ENCODE measurements at places on chromosomes 6 and 20.

DNA sequence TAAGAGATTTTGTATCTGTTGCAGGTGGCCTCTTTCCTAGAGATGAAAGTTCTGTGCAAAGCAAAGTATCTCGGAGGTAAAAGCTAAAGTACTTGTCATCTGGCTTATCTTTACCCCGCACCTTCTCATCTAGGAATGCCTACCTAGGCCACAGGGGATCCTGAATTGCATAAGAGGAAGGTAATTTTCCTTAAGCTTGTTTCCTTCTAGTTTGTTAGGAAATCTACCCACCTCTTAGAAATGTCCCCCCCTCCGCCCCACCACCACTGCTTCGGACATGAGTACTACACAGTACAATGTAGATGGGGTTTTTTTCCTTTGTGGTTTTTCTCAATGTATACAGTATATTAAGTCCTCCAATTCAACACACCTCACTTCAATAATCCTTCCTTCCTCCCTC, 21.5 kb downstream of the FOXC1 start:
- no peak overlapping the region for H3K4me3 ChIP-seq
- H3K36me3 ChIP-seq: no peaks in the 10 kb centered on the region
- no peak overlapping the region for H3K27ac ChIP-seq
- peaks cover 24% of the 10 kb centered on the region for H3K27me3 ChIP-seq
- DNase-seq: no peak
- no peaks in the 10 kb centered on the region for H3K4me1 ChIP-seq

GRCh38 chr6:44558832-44559251, 171.3 kb downstream of the CDC5L start:
- H3K27me3 ChIP-seq: peaks cover 25% of the 10 kb centered on the region
- H3K27ac ChIP-seq: no peak overlapping the region
- DNase-seq: no peak
- H3K36me3 ChIP-seq: no peaks in the 10 kb centered on the region

DNA sequence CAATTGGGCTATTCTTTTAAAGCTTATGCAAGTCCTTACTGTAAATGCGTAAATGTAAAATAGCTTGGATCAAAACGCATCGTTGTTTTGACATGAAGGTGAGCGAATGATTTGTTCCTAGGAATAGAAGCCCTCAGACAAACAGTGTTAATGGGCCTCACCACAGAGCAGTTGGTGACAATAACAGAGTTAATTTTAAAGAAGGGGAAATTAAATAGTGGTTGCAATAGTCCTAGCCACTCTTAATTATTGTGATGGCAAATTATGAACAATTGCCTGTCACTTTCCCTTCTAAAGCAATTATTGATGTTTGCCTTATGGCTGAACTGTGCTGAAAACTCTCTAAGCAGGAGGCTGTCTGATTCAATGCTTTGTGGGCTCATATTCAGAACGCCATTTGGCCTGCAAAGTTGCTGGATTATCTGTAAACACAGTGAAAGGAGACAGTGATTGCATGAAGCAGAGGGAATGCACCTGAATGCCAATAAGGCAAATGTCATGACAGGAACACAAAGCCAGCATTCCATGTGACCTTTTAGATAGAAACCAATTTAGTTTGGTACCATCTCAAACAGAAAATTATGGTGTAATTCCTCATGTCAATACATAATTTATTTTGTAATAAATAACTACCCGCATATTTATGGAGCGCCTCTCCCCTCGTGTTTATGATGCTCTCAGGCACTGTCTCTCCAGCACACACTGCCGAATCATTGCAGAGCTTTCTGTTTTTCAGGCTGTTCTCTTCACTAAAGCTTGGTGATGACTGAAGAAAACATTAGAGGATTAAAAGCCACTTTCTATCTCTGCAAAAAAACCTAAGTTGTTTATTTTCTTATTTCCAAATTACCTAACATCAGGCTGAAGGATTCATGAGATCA, 387.5 kb downstream of the HACE1 start:
- peaks cover 2% of the 10 kb centered on the region for H3K27me3 ChIP-seq
- H3K36me3 ChIP-seq: no peaks in the 10 kb centered on the region
- H3K4me3 ChIP-seq: no peak overlapping the region
- H3K4me1 ChIP-seq: no peaks in the 10 kb centered on the region

DNA sequence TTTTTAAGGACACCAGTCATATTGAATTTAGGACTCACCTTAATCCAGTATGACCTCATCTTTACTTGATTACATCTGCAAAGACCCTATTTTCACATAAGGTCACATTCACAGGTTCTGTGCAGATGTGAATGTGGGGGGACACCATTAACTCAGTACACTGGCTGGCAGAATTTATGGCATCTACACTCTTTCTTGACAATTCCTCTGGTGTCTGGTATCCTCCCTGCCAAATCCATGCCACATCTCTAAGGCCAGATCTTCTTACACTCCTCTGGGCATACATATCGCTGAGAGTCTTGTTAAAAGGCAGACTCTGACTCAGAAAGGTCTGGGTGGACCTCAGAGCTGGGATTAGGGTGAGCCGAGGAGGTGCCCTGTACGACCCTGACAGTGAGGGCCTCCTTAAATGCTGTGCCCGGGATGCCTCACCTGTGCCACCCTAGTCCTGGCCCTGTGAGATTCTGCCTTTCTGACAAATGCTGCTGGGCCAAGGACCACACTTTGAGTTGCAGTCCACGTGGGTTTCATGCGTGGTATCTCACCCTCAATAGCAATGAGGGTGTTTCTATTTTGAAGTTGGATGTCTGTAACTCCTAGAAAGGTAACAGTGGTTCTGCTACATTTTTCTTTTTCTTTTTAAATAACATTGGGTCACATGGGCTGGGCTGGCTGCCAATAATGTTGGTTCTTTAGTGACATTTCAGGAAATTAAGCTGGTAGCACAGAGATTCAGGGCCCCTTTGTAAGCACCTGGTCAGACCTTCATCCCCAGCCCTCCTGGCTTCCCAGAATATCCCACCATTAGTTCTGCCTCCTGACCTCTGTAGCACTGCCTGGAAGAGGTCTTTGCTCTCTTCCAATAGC, 17.2 kb upstream of the LRRN4 start:
- H3K27me3 ChIP-seq: peaks cover 4% of the 10 kb centered on the region
- no peak overlapping the region for H3K4me3 ChIP-seq
- H3K4me1 ChIP-seq: peaks cover 6% of the 10 kb centered on the region
- H3K36me3 ChIP-seq: no peaks in the 10 kb centered on the region
- no peak overlapping the region for H3K27ac ChIP-seq
- no peak for DNase-seq

DNA sequence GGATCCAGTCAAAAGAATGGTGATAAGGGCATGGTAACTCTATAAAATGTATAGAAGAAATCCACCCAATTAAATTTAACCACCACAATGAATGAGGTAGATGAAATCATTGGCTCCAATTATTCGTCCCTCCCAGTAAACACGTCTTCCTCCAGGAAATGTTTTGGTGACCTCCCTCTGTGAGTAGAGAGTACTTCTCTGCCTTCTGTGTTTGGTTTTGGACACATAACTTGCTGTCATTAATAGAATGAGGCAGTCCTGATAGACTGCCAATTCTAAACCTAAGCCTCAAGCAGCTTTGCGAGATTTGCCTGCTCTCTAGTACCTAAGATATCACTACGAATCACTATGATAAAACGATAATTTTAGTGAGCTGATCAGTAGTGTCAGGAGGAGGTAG, 632.8 kb downstream of the HDGFL1 start:
- no peak overlapping the region for H3K27ac ChIP-seq
- no peaks in the 10 kb centered on the region for H3K36me3 ChIP-seq
- H3K27me3 ChIP-seq: no peaks in the 10 kb centered on the region

GRCh38 chr6:30800871-30801270, 56.5 kb upstream of the IER3 start:
- no peak overlapping the region for H3K27ac ChIP-seq
- no peak overlapping the region for H3K4me3 ChIP-seq
- peaks cover 14% of the 10 kb centered on the region for H3K36me3 ChIP-seq
- H3K27me3 ChIP-seq: no peaks in the 10 kb centered on the region
- H3K4me1 ChIP-seq: peaks cover 34% of the 10 kb centered on the region

GRCh38 chr6:100259865-100260264, 204.9 kb downstream of the SIM1 start:
- no peak overlapping the region for H3K27ac ChIP-seq
- H3K4me3 ChIP-seq: no peak overlapping the region
- H3K36me3 ChIP-seq: no peaks in the 10 kb centered on the region
